ENCODE measurements at places on chromosomes 13 and 19.
A peak's percentile ranks its signal among the peaks of the same experiment; 100 is the strongest.

- no peak for DNase-seq
Observed at GRCh38 chr13:23279321-23279720, 98.5 kb downstream of the SGCG start.

DNA sequence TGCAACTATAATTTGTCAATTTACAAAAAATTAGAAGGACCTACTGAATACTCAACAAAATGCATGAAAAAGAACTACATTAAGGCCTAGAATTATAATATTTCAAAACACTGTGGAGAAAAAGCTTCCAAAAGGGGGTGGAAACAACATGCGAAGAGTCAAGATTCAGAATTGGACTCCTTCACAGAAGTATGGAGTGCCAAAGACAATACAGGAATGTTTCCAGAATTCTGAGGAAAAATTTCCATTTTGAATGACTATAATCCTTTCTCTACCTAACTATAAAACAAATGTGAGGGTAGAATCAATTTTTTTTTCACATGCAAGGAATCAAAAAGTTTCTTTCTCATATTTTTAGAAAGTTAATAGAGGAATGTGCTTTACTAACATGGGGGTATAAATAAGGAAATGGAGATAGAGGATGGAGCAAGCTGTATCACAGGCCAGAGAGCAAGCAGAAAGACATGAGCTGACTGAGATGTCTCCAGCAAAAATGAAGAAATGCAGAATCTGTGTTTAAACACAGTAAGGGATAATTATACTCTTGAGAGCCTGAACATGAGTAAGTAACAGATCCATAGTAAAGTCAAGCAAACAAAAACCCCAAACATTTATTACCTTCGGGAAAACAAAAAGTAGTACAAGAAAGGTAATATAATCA lies 39.5 kb upstream of the SMAD9 start:
- DNase-seq, result no peak

GRCh38 chr13:46631179-46631542 lies 78.2 kb downstream of the LRCH1 start:
- no peak for DNase-seq

GRCh38 chr13:113946409-113947181 lies 27.3 kb downstream of the C13orf46 start:
- DNase-seq, result no peak

GRCh38 chr13:51919531-51919930 lies 57.8 kb downstream of the CCDC70 start:
- no peak for DNase-seq

DNA sequence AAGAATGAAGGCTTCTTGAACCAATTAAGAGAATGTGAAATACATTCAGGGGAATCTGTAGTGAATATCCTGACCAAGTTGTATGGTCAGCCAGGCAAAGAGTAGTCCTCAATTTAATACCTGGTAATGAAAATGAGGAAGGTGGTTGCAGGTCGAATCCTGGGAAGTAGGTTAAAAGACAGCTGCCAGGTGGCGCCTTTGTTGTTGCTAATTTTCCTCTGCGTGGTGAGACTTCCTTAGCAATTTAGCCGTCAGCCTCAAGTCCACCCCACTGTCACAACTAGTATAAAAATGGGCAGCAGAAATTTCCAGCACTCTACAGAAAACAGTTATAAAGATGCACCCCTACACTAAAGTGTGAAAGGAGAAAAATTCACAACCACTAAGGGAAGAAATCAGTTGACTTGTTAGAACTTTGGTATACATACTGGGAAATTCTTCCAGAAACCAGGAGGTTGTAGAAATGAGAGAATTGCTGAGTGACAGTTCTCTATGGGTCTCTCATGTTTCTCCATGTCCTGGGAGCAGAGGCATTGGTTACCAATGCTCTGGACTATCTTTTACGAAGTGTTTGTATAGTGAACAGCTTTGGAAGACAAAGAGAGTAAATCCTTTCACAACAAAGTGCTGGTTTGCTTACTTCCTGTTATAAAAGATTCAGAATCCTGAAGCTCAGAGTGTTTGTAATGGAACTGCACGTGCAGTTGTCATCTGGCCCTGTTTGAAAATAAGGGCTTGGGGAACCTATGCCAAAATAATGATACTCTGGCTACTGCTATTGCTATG lies 235.9 kb downstream of the NHLRC3 start:
- DNase-seq, result no peak

DNA sequence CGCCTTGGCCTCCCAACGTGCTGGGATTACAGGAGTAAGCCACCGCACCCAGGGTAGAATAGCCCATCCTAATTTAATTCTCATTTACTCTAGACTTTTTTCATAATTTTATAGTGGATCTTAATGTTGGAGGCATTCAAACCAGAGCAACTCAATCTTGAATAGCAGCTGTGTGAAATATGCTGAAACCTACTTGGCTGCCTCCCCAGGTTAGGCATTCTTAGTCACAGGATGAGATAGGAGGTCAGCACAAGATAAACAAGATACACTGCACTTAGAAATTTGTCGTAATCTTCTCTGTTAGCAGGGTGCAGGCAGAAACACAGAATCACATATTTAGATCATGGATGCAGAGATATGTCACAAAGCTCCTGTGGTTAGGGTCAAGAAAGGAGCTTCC lies 2.7 kb upstream of the ZNF43 start:
- DNase-seq, result no peak

DNA sequence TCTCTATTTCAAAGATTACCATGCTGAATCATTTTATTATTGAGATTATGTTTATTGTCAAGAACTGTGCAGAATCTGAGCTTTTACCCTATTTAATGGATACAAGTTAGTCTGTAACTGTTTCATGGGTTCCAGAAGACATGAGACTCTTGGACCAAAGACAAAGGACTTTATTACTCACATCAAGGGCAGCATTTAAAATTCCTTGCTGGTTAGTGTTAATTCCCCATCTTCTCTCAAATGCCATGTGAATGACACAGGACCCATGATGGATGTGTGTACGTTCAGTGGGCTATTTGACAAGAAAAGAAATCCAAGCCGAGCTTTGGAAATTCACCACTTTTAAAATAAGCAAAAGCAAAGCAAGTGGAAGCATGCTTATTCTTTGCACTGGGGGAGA lies 139.9 kb downstream of the PCDH20 start:
- DNase-seq, result no peak

DNA sequence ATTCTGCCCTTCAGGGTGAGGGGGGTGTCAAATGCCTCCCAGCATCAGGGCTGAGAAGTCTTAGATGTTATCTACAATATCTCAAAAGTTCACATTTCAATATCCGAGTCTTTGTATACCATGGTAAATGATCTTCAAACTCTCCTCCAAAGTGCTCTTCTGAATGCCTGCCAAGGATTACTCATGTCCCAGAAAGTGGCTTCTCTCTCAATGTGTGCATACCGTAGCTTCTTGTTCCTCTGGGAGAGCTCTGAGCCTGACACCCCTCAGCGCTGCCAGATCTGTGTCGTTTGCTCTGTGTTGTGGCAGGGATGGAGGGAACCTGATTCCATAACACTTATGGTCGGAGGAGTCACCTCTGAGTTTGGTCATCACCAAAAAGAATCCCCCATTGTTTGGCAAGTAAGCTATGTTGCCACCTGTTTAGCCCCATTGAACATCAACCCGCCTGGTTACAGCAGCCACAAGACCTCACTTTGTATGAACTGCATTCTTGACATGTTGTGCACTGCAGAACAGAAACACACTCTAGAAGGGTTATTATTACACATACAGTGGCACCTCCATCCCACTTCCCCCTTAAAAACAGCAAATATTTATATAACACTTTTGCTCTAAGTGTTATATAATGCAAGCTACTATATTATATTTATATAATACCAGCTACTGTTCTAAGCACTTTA lies 163.1 kb upstream of the MIR17HG start:
- no peak for DNase-seq

DNA sequence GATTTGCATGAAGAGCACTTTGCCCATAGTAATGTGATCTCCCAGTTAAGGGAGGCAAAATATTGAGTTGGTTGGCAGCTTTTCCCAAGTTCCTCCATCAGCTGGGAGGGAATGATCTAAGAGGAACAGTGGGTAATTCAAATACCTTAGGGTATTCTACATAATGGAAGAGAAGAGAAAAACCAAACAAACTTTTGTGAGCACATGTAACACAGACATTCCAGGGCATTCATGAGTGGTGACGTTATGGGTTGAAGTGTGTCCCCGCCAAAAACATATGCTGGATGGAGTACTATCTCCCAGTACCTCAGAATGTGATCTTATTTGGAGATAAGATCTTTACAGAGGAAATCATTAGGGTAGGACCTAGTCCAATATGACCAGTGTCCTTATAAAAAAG lies 220.1 kb downstream of the FOXO1 start:
- no peak for DNase-seq

GRCh38 chr19:45901912-45902650 lies at the start of gene MYPOP:
Gene MYPOP (minus strand): TSS chr19:45902613. CDS start chr19:45901773, 840 bp downstream.
- DNase-seq, result no peak

- no peak for DNase-seq
Observed at GRCh38 chr19:34468409-34468808, 13.1 kb upstream of the WTIP start.

DNA sequence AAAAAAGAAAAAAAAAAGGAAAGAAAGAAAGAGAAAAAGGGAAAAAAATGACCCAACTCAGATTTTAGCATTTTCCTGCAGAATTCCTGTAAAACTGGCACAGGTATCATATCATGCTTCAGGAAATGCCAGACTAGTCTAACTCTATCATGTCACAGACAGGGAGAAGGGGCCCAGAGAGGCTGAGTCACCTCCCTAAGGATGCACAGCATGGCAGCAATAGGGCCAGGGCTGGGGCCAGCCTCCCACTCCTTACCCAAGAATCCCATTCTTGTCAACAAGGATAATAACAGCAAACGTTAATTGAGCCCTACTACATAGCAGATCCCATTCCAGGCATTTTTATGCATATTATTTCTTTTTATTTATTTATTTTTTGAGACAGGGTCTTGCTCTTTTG lies 8.5 kb downstream of the GPR4 start:
- DNase-seq, result no peak

GRCh38 chr13:110758195-110758805 lies 44.8 kb downstream of the ING1 start:
- no peak for DNase-seq

GRCh38 chr13:65889368-65889767 lies 1340.8 kb downstream of the PCDH9 start:
- no peak for DNase-seq

DNA sequence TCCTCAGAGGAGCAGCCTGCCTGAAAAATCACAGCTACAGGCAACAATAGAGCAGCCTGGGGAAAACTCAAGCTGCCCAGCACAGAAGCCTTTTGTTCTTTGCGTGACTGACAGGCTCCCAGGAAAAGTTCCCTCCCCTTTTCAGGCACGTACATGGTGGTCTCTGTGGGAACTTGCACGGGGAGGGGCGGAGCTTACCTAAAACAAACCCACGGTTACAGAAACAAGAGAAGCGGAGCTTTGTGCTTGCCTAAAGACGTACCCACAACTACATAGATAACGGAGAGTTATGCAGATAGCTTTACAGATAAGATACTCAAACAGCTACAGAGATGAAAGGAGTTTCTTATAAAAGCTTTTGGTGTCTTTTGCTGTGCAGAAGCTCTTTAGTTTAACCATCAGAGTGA lies 11.4 kb downstream of the ETFB start:
- peak; percentile 76 for DNase-seq

- no peak for DNase-seq
Observed at GRCh38 chr13:24460256-24460655, 52.3 kb downstream of the PARP4 start.

DNA sequence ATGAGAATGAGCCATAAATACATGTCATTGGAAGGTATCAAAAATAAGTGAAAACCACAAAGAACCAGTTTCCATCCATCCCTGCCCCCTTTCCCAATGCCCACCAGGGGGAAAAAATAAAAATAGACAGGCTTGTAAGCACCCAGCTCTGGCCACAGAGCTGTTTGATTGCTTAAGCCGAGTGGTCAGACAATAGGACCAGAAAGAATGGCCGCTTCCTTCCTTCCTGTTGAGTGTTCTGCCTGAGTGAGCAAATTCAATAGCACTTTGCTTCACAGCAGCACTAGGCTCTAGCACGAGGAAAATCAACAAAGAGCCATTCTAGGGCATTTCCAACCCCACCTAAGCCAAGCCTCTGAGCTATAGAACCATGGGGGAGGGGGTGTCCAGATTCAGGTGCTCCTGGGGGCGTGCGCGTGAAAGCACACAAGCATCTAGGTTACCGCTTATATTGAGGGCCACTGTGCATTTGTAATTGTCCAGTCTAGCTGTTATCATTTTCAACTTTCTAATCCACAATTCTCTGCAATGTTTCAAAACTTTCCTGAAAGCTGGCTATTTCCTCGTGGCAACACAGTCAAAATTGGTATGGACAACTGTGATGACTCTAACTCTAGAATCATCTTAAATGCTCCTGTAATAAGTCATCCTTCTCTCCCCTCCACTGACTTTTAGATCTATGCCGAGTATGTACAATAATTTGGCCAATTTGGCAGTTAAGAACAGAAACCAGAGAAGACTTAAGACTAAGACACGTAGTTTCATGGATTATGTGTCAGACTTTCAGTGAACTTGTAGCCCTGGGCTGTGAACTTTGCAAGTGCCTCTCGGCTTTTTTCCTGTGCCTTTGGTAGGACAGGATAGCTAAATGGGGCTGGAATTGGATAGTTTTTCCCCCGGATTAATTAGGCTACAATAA lies 64.3 kb downstream of the SPRY2 start:
- peak; percentile 68 for DNase-seq

- no peak for DNase-seq
Observed at GRCh38 chr13:21055511-21056045, 5.8 kb downstream of the LATS2 start.

GRCh38 chr13:79387853-79388252 lies 18.2 kb downstream of the RBM26 start:
- DNase-seq, result no peak

DNA sequence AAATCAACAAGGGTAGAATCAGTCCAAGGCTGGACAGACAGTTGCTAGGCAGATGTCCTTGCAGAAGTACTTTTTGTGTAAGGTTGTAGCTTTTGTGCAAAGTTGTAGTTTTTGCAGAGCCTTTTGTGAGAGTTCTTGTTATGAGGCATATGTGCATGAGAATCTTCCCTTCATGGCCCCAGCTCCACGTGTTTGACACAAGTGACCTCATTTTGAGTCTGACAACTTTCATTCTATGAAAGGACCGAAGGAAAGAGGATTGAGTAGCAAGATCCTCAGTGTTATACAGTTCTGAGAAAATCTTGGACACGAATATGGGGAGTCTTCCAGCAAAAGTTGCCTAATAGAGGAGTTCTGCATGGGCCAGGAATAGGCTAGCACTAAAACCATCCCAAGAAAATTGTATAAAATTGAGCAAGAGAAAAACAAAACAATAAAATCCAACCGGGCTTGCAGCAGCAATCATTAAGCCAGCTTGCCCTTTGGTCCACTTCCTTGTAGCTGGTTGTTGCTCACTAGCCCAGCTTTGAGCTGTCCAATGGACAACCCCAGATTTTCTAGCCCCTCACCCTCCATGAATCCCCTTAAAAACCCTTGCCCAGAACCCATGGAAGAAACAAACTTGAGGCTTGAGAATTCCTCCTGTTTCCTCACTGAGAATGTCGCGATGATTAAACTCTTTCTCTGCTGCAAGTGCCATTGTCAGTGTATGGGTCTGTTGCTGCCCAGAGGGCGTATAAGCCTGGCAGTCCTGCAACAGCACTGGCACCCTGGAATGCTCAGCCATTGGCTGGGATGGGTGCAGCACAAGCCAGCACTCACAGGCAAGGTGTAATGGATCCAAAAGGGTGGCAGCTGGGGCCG lies 6.5 kb downstream of the EPSTI1 start:
- DNase-seq, result no peak

- no peak for DNase-seq
Observed at GRCh38 chr13:43307921-43308433, 284.6 kb downstream of the DNAJC15 start.

Measured in midbrain (tissue), 1 donor.